ENCODE measurements at places on chromosomes 5 and 9.

DNA sequence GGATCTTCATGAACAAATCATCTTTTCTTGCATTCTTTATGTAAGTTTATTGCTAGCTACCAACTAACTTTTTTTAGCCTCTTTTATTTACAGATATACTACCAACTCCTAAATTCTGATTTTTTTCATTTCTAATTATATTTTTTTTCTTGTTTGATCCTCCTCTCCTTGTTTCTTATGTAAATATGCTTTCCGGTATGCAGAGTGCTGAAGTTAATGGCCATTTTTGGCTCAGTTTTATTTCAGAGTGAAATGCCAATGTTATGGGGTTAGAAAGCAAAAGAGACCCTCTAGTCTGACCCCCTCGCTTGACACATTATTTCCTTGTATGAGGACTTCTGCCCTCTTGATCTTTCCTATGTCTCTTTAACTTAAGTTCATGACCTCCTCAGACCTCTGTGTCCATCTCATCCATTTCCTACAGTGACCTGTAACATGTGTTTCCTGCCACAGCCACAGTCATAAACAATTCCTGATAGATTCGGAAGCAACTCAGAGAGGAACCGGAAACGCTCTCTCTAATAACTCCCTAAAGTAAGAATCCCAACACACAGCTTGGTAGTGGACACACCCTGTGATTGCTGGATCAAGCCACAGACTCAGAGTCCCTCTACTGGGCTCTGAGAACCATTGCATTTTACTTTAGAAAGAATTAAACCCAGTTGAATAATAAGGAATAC lies 42.9 kb upstream of the AFAP1L1 start:
- DNase-seq, result peak; percentile 85

GRCh38 chr9:128340691-128341434 lies 536 bp downstream of the SLC27A4 start:
- DNase-seq, result no peak

GRCh38 chr5:159392871-159393270 lies 62.6 kb upstream of the IL12B start:
- DNase-seq, result no peak

GRCh38 chr5:25025831-25026230 lies 381.1 kb upstream of the CDH10 start:
- no peak for DNase-seq

GRCh38 chr5:61933787-61934626 lies 372.0 kb upstream of the KIF2A start:
- peak; percentile 75 for DNase-seq

- DNase-seq, result no peak
These were observed 43.8 kb upstream of the ANKH start for GRCh38 chr5:14915291-14915952.

- no peak for DNase-seq
These were observed 160.7 kb upstream of the ZNF608 start for GRCh38 chr5:124907098-124907644.

DNA sequence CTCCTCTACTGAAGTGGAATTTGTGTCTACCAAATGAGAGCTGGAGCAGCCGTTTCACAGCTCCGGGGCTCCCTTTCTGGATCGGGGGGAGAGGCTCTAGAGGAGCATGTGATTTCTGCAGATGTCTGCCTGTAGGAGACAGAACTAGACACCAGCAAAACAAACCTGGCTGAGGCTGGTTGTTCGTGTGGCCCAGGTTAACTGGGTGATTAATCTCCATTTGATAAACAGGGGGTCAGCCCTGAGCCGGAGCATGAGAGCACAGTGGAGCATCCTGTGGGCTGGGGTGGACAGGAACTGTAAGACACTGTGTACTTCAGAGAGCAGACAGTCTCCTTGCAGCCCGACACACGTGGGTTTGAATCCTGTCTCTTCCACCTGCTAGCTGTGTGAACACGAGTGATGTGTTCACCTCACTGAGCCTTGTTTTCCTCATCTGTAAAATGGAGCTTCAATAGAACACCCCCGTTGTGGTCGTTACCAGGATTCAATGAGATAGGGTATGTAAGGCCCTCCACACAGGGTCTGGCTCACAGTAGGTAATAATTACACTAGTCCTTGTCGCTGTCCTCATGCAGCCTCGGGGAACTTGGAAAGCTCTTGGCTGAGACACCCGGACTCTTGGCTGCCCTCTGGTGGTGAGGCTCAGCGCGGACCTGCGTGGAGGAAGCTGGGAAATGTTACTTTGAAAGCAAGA lies 12.9 kb downstream of the CXCL14 start:
- peak; percentile 67 for DNase-seq

GRCh38 chr9:92650296-92650695 lies 19.6 kb downstream of the IPPK start:
- DNase-seq, result no peak
